ENCODE measurements at places on chromosomes 7 and 10.

- no peak for DNase-seq
Observed at GRCh38 chr7:5232485-5232837, 42.4 kb downstream of the WIPI2 start.

DNA sequence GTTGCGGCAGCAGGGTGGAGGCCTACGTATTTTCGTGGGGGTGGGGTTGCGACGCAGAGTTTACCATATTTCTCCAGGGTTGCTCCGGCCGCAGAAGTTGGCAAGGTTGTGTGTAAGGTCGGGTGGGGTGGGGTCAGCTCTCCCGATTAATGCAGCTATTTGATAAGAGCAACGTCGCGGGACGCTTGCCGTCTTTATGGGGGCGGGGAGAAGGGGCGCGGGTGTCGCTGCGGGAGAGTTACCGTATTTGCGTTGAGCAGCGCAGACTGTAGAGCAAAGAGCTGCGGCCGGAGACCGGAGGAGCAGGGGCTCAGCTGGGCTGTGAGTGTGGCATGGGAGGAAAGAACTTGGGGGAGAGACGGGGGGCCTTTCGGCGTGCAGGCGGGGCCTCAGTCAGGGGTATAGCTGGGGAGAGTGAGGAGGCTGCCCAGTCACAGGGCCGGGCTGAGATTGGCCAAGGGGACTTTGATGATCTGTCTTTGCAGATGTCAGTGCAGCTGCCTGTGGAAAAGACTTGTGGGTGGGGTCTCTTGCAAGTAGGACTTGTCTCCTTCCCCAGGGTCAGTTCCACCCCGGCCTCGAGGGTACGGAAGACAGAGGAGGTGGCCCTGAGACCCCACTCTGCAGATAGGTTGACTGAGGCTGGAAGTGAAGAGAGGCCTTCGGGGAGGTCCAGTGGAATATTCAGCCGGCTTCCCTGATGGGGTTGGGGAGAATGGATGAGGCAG, 26.6 kb downstream of the ZNF775 start:
- DNase-seq: no peak

GRCh38 chr7:7751243-7752092, 33.1 kb upstream of the RPA3 start:
- DNase-seq: no peak

- no peak for DNase-seq
Observed at GRCh38 chr7:116552602-116553001, 27.8 kb downstream of the CAV1 start.

DNA sequence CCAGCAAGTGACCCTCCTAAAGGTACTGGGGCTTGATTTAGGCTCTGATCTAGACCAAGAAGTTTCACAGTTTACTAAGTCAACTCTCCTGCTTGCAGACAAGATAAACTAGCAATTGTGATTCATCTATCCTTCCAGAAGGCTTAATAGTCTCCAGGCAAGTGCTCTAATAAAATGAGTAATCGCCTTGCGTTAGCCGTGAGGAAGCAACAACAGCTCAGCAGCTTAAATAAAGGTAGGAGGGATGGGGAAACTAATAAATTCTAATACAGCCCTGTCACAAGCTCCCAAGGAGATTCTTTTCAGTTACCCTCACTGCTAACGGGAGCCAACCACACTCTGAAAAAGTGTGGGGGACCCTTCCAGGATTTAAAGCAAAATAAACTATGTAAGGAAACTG, 48.4 kb downstream of the FRMD4A start:
- DNase-seq: no peak

DNA sequence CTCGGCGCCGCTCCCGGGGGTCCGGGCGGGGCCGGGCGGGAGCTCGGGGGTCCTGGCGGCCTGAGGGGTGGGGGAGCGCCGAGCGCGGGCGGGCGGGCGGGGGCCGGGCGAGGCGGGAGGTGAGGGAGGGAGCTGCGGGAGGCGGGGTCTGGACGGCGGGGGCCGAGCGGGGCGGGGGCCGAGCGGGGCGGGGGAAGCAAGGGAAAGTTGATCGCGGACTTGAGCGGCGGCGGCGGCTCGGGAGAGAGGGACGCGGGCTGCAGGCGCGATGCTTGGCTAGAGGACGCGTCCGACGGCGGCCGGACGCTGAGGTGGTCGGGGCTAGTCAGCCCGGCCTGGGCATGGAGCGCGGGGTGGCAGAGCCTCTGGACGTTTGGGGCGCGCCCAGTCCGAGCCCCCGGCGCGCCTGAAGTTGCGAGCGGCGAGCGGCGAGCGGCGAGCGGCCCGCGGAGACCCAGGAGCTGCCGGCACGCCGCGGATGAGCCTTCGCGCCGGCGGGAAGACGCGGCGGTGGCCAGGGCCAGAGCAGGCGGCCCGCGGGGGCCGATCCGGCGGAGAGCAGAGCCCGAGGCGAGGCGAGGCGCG, at the start of gene CDH23:
TSS of gene CDH23 (plus strand) at position 210 of the 585 bp plus-strand sequence. CDS start 42,912 bp downstream, outside the sequence.
- no peak for DNase-seq

- DNase-seq: no peak
Observed at GRCh38 chr7:128904381-128905197, 5.9 kb downstream of the KCP start.

- no peak for DNase-seq
Observed at GRCh38 chr10:3740157-3740871, 44.7 kb downstream of the KLF6 start.

DNA sequence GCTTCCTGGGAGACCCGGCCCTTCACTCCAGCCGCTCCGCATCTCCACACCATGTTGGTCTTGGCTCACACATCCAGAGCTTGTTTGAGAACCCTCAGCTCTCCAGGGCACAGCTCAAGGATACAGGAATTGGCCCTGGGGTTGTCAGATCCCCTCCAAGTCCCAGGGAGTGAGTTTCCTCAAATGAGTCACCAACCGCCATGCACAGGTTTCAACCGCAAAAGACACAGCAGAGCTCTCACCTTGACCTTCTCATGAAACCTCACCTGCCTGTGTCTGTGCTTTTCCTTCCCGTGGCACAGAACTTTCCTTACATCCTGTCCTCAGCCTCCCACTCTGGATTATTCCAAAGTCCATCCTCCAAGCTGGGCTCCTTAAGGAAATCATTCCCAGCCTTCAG, 20.6 kb downstream of the AZGP1 start:
- no peak for DNase-seq

GRCh38 chr10:112816891-112817290, 133.2 kb upstream of the TCF7L2 start:
- no peak for DNase-seq

DNA sequence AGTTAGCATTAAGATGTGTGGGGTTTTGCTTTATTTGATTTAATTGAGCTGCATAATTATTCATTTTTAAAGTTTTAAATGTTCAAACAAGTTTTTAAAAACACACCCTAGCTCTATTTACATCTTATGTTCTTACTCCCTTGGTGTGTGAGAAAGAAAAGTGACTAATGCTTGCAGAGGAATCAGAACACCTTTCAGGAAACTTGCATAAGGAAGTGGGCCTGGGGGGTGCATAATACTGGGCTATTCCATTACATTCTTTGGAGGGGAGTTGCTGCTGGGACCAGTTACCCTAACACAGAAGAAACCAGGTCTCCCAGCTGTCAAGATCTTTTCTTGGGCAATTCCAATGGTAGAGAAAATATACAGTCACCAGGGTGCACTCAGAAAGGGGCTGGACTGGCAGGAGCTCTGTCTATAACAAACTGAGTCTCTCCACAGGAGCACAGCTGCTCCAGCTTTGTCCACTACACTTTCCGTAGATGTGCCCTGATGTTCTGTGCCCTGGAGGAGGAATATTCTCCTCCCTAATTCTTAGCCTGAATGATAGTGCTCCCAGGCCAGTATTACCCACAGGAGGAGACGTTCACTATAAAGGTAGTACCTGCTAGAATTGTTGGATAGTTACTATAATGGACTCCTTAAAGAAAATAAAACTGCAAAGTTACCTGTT, 304.2 kb downstream of the CDC14C start:
- peak; percentile 38 for DNase-seq

DNA sequence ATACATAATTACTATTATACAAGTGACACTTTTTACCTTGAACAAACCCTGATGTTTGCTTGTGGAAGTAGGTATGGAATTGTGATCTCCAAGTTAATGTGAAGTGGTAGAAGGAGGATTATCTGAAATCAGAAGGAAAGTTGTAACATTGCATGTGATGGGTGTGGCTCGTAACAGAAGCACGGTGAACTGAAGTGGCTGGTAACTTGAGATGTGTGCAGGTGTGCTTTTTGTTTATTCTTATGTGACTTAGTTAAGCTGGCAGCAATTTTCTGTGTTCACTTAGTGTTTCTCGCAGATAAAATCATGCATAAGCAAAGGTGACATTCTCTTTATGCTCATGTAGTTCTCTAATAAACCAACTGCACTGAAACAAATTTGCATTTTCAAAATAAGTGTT, 82.3 kb downstream of the ZEB1 start:
- no peak for DNase-seq

DNA sequence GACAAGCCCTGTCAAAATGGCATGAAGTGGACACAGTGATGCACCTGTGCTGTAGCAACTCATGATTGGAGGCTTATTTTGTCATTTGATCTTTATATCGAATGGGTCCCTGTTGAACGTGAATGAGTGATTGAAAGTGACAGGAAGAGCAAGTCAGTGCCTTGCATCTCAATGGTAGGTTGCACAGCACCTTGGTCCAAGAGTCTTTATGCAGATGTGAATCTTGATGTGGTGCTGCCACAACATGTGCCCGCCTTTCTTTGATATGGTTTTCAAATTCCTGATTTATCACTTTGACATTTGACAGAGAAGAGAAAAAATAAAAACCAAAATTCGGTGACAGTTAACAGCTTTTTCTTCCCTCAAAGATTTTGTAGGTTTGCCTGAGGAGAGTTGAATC, 1182.4 kb downstream of the DNAJB9 start:
- no peak for DNase-seq

DNA sequence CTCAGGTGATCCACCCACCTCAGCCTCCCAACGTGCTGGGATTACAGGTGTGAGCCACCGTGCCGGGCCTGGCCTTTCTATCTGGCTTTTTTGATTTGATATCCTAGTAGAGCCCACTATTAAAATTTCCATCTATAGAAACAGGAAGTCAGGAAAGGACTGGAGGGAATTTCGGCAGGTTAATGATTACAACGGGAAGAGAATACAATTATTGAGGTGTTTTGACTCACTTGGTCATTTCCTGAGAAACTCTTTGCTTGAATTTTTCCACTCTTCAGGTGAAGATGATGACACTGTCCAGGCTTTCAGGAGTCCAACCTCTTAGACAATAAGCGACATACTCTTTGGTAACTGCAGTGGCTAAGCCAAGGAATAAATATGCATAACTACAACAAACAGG, 1.1 kb upstream of the MKLN1 start:
- DNase-seq: no peak

GRCh38 chr10:51821045-51821444, 121.7 kb upstream of the CSTF2T start:
- DNase-seq: no peak

DNA sequence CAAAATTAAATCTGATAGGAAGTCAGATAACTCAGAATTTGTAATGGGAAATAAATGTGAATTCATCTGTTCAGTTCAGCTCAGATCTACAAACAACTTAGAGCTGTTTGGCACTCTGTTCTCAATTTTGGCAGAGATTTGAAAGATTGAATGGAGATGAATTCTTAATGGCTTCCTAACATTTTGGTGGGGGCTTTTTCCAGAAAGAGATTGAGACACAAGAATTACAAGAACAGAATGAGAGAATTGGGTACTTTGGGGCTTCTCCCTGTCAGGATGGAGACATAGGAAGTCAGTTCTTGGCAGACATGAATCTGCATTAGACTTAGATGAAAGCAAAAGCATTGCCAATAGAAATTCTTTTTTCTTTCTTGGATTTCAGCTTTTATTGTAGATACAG, 39.0 kb upstream of the PTPRZ1 start:
- DNase-seq: no peak

DNA sequence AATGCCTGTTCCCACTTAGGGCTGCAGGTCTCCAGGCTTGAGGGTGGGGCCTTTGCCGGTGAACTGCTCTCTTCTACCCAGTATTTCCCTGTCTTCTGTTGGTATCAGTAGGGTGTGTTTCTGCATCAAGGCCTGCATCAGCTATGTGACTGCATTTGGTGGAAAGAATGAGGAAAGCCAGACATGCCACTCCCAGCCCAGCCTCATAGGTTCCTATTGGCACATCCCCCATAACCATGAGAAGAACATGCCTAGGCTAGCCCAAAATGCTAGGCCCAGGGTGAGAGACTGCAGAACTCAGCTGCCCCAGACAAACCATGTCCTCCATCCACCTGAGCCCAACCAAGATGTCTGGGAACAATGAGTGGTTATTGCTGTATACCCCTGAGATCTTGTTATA, 380.3 kb upstream of the ADARB2 start:
- DNase-seq: no peak

Measured in iPS DF 19.7 (cell line).